ENCODE measurements at places on chromosomes 5 and 9.

- no peak for DNase-seq
Observed at GRCh38 chr9:129561594-129562281, 59.2 kb downstream of the C9orf50 start.

- no peak for DNase-seq
Observed at GRCh38 chr9:133496861-133497842, 18.3 kb upstream of the SLC2A6 start.

- DNase-seq, result peak; percentile 52
Observed at GRCh38 chr5:180816608-180817534, 14.3 kb upstream of the MGAT1 start.

GRCh38 chr9:100474082-100474923, 1.4 kb downstream of the TMEFF1 start:
- DNase-seq, result no peak

DNA sequence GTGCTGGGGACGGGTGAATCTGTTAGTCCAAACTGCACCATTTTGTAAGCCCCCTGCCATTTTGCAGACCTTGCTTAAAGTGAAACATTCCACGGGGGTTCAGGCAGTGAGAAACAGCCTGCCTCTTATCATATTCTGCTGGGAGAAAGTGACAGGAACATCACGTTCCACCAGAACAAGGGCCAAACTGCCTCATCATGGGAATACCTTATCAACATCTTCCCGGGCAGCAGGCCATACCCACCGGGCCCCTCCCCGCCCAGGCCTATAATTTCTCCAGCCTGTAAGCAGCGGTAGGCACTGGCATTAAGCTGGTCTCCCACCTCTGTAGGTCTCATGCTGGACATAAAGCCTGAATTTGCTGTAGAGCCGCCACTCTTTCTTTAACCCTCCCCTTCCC, 1.5 kb upstream of the CFAP77 start:
- no peak for DNase-seq

DNA sequence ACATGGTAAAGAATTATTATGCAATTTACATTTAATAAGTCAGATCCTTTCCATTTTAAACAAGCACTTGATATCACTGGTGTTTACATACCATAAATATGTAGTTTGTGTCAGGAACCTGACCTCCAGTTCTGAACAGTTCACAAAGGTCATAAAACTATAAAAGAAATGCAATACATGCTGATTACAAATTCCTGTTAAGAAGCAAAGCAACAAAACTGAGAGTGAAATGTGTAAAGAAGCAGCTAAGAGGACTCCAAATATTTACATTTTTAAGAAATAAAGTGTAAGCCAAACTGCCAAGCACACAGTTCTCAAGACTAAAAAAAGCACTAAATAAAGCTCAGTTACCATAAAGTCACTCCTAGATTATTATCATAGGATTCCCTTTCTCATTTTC, 17.4 kb upstream of the SCAI start:
- DNase-seq, result no peak

- peak; percentile 31 for DNase-seq
Observed at GRCh38 chr5:39074017-39074814, at the start of gene RICTOR. TSS of gene RICTOR (minus strand) at chr5:39074399. CDS start at chr5:39074377, 22 bp downstream.

DNA sequence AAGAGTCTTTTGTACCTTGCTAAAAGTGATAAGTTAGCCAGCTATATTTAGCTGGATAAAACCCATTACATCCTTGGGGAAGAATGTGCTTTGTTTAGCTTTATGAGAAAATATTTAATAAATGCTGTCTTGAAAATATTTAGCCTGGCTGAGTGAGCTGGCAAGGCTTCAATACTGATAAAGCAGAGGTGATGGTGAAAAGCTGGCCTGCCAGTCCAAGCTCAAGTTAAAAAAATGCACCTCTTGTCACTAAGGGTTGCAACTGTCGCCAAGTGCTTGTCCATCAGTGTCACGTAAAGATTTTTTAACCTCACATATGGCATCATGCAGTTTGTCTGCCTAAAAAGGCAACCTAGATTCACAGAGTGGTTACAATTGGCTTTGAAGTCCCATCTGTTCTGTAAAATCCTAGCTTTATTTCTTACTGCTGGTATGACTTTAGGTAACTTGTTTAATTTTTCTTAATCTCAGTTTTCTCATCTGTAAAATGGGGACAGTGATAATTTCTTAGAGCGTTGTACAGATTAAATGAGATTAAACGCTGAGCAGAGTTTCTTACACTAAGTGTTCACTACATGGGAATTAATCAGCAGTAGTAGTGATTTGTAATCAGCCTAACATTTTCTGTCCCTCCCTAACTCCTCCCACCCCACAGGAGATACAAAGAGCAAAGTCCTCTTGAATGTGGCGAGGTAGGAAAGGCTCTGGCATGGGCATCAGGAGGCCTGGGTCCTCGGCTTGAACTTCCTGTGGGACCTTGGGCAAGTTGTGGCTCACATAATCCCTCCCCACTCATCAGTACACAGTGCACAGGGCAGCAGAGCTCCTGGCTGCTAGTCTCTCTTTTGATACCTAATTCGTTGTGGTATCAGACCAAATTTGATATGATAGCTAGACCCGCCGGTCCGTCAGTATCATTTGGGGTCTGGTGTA, 48.7 kb downstream of the PIK3R1 start:
- no peak for DNase-seq

DNA sequence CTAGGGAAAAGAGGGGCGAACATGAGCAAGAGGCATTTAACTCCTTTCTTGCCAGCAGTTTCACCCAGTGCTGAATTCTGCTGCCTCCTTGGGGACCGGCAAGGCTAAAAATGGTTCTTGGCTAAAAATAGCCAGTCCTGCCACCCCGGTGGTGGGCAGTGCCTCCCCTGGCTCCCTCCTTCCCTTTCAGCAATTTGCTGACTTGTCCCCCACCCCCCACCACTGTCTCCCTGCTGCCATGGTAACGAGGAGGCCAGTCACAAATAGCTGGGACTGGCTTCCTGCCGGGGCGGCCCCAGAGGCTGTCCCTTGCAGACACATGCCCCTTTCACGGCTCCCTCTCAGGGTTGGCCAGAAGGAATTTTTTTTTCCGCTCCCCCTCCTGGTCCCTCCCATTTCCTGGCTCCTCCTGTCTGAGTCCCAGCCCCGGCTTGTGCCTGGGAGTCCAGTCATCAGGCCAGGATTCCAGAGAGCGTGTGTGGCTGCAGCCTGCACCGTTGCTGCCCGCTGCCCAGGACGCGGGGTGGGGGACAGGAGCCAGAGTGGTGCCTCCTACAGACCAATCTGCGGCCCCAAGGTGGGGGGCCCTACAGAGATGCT, 130.3 kb downstream of the RGS3 start:
- no peak for DNase-seq

DNA sequence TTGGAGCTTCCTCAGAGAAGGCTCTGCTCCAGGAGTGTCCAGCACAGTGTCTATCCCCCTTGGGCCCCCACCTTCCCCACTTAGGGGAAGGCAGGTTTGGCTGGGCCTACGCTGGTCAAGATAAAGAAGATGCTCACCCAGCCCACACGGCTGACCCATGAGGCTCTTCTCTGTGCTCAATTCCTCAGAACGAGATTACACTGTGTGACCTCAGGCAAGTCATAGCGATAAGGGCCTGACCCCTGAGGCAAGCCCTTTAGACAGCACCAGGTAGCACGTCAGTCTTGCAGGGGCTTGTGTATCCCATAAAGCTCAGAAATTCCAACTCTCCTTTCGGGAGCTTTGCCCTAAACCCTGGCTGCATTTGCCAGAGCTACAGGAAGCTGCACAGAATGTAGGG, 32.6 kb downstream of the CORO2A start:
- DNase-seq, result no peak

- no peak for DNase-seq
Observed at GRCh38 chr9:4489919-4490704, at the start of gene SLC1A1. TSS of gene SLC1A1 (plus strand) at chr9:4490468. CDS start at chr9:4490680, 212 bp downstream.

- DNase-seq, result no peak
Observed at GRCh38 chr9:75106857-75107256, 18.5 kb downstream of the OSTF1 start.

GRCh38 chr9:109966643-109967368, 186.8 kb downstream of the PALM2AKAP2 start:
- DNase-seq, result no peak

DNA sequence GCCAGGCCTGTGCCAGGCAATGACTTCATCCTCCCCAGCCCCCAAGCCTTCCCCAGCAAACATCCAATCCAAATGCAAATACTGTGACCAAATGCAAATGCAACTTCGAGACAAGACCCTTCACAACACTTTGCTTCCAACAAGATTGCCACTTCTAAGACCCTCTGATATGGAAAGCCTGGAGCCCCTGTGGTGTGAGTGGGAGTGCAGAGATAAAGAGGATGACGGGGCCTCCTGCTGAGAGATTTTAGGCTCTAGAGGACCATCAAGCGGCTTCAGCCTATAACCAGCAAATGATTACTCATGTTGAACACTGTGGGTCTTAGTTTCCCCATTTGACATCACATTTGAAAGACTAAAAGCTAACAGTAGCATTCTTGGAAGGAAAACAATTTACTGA, 46.6 kb upstream of the GABRP start:
- DNase-seq, result no peak

DNA sequence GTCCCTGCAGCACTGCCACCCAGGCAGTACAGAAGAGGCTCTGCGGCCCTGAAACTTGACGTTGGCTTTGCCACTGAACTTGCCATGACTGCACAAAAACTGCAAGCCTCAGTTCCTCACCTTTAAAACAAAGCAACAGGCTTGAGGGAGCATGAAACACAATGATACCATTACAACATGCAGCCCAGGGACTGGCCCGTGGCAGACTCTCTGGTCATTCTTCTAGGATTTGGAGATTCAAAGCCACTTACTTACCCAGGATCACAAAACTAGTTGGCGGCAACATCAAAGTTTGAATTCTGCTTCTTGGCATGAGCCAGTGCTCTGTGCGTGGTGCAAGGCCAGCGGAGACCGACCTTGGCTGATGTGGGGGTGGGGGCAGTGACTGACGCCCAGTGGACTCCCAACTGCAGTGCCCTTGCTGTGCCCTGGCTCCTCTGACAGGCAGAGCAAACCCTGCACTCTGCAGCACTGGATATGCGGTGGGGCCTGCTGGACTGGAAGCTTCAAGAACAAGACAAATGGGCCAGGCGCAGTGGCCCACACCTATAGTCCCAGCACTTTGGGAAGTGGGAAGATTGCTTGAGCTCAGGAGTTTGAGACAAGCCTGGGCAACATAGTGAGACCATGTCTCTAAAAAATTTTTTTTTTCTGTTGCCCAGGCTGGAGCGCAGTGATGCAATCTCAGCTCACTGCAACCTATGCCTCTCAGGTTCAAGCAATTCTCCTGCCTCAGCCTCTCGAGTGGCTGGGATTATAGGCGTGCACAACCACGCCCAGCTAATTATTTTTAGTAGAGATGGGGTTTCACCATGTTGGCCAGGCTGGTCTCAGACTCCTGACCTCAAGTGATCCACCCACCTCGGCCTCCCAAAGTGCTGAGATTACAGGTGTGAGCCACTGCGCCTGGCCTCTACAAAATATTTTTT, 18.9 kb downstream of the SQSTM1 start:
- no peak for DNase-seq

DNA sequence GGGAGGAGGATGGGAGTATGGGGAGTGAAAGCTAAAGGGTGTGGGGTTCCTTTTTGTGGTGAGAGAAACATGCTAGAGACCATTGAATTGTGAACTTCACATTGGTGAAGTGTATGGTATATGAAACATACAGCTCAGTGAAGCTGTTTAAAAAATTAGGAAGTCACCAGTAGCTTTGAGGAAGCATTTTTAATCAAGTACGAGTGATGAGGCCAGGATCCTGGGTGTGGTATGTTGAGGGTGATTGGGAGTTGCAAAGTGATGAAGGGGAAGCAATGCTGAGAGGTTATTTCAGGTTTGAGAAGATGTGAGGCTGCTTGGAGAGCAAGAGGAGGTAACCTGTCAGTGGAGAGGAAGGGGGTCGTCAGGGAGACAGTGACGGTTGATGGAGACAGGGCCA, 22.7 kb upstream of the CLK4 start:
- DNase-seq, result no peak

DNA sequence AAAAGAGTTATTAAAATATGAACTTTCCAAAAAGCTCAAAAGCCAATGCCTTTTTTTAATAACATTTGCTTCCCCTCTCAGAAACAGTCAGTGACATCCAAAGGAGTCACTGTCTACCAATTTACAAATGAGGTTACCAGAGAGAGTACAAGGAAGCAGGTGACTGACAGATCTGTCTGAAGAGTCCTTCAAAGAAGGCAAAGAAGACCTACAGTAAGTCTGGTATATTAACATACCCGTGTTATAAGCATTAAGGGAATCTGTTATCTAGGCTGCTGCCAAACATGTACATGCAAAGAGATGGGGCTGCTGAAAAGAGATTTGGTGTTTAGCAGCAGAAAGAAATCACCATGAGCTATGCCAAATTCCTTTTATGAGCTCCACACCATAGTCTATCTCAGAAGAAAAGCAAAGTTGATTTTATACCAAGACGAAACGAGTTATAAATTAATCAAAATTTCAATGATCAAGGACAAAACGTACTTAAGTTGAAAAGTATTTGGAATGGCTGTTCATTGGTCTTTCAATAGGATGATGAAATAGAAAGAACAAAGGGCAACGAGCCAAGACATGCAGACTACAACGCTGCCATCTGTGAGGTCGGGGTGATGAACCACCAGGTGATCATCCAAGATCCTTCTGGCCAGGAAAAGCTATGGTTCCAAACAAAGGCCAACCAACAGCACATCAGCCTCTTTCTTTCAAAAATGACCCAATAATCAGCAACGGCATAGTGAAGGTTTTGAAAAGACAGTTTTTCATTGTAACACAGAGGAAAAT, 8.1 kb downstream of the PRELID2 start:
- DNase-seq, result no peak

GRCh38 chr9:80028501-80028900, 456.7 kb downstream of the TLE4 start:
- DNase-seq, result no peak

DNA sequence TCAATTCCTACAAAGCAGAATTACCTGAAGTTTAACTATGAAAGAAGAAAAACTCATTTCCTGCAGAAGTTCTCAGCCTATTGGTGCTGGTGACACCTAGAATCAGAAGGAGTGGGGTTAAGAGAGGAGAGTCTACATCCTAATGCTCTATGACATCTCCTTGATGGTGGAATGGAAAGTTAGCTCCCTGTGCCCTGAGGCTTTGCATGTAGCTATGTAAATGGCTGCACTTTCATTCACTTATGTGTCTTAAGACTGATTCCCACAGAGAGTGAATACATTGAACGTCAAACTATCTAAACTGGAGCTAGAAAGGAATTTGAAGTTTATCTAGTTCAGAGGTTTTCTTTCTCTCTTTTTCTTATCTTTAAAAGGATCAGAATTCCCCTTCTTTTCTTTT, 52.1 kb upstream of the ADRB2 start:
- no peak for DNase-seq

DNA sequence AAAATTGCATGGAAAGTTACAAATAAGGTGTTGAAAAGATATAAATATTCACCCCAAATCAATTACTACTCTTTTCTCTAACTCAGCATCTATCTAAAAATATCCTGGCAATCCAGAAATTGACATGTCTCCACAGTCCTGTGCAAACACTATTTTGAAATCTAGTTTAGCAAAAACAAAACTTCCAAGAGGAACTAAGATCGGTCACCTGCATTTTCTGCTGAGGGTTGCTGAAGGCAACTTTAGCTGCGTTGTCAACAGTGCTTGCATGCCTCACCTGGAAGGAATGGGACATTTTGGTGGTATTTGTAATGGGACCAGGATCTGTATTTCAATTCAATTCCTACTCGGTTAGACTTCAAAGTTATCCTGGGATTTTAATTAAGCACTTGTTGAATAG, 398.3 kb downstream of the NTRK2 start:
- no peak for DNase-seq

- no peak for DNase-seq
Observed at GRCh38 chr5:31197183-31197582, 3.7 kb downstream of the CDH6 start.
